ENCODE measurements at places on chromosomes 5 and 9.

- DNase-seq: no peak
Observed at GRCh38 chr9:69326261-69326660, 1.2 kb downstream of the ENTREP1 start.

DNA sequence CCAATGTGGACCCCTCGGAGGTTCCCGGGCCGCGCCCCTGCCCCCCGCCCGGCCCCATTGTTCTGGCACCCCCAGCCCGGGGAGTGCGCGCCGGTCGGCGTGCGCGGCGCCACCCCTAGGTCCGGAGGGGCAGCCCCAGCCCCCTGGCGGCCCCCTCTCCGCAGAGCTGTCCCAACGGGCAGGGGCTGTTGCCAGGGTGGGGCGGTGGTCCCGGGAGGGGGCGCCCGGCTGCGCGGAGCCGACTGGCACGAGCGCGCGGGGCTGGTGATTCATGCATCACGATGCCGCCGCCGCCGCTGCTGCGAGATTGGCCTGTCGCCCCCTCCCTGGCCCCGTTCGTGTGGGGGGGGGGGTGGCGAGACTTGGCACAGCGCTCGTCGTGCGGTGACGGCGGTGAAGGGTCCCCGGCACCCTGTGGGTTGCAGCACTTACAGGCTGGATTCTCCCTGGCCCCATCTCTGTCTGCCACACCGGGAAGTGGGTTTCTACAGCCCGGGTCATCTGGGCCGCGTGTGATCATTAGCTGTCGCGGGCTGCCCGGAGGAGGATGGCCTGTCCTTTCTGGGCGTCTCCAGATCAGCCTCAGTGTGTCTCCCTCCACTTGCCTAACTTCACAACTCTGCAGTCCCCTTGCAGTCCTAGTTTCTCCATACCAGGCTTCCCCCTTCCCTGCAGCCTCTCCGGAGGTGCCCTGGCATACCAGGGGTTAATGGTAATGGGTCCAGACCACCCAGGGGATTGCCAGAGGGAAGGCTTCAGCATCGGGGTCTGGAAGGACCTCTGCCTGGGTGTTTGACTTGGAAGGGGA is 858 bp downstream of the NCS1 start:
- DNase-seq: no peak

DNA sequence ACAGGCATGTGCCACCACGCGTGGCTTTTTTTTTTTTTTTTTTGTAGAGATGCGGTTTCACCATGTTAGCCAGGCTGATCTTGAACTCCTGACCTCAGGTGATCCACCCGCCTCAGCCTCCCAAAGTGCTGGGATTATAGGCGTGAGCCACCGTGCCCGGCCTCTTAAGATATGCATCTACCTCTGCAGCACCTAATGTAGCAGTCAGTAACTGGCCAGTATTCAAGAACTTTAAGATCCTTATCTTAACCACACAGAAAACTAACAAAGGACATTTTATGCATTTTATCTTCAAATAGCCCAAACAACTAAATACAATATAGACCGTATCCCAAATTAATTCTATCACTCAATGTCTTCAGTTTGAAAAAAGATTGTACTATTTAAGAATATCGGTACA is 618.7 kb downstream of the TLE1 start:
- no peak for DNase-seq

DNA sequence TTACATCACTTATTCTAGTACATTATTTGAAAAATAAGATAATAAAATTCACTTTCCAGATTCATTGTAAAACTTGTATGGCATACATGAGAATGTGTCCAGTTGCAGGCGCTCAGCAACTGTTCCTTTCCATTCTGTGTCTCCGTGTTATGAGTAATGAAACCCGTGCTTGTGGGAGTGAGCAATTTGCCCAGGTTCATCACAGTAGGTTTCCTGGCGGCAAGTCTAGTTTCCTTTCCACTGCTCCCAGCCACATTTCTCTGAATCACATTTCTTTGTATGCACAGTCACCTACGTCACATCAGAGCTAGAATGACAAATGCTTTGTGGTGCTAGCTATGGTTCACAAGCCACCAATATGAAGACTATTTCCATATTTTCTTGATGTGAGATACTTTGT is 39.9 kb downstream of the MOCS2 start:
- DNase-seq: no peak

DNA sequence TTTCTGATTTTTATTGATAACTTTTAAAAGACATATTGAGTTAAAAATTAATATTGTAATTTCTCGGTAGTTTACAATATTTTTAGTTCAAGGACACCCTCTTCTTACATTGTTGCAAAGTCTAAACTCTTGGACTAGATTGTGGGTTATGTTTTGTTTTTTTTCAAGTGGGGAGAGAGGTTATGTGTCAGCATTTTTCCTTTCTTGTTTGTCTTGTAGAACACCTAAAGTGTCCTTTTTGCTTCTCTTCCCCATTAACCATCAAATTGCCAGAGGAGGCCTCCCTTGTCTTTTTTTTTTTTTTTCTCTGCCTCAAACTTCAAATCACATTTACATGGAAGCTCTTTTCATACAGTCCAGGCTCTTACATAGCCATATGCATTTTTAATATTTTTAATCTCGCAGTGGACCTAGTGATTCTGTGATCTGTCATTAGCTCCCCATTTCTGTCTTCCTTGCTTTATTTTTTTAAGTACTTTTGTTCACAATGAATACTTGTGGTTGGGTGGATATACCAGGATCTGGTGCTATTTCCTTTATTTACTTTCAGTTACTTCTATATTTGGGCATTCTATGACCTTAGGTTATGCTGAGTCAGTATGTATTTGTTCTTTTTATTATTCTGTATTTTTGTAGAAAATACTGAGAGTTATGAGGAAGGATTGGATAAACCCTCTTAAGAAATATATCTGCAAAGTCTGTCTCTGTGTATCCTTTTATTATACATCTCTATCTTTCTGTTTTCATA is 2280.6 kb upstream of the ACO1 start:
- no peak for DNase-seq
